ENCODE measurements at places on chromosomes 4 and X.

DNA sequence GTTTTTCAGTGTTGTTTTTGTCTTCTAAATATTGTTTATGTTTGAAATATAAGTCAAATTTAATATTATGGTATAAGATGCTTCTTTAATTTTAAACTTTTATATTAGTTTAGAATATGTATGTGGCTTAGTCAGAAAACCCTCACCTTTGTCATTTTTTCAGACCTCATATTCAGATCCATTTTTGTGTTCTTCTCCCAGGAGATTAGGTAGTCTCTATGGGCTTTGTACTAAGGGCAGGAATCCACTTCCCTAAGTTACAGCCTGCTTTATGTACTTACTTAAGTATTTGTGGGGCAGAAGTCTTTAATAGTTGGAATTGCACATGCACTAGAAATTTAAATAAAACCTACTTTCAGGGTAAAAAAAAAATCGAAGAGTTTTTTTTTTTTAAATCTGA is 63.5 kb upstream of the TENM3 start:
- no peak for DNase-seq

- no peak for DNase-seq
Measured at GRCh38 chr4:19756661-19757060, 495.0 kb upstream of the SLIT2 start.

DNA sequence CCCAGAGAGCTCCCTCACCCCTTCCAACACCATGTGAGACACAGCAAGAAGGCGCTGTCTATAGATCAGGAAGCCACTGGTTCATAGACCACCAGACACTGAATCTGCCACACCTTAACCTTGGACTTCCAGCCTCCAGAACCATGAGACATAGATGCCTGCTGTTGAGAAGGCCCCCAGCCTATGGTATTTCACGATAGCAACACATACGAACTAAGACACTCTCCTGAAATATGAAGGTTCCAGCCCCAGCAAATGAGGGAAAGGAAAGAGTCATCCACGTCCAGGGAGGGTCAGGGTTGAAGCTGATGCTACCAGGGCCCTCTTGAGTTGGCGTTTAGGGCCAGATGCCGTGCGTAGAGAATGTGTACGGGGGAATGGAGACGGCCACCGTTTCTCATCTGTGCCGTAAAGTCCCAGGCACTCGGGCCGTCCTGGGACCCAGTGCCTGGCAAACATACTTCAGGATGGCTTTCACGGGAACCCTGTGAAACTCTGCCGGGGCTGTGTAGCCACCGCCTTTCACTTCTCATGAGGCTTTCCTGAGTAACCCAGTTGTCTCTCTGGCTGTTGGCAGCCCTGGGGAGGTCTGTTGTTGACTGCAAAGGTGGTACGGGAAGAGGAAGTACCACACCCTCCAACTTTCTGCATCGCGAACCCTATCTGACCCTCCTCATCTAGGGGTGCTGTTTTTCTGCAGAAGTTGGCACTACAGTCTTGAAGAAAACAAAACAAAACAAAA is 17.7 kb upstream of the P2RY8 start:
- DNase-seq: no peak

DNA sequence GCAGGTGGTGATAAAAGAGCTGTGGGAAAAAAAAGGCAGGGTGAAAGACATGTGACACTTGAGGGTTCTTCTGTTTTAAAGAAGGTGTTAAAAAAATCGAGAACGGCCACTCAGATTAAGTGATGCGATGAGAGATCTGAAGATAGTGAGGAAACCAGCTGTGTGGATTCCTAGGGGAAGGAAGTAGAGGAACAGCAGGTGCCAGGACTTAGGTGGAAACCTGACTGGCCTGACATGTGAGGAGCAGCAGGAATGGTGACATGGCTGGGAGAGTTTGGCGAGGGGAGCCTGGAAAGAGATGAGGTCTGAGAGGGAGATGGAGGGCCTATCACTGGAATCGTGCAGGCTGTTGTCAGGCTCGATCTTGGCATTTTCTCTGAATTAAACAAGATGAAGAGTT is 55.5 kb downstream of the BMPR1B start:
- DNase-seq: no peak

DNA sequence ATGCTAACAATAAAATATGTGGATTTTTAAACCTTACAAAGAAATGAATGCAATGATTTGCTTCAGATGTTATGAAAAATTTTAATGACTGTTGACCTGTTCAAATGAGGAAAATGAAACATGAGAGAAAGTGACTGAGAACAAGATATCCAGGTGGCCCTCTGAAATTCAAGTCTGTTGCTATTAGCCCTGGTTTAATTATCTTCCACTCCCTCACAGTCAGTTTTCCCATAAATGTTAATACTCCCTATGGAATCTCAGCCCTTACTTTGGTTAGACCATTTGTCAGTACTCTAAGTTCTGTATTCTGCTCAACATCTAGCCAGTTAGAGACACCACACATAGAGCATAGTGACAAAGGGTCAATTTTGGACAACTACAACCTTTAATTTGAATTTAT is 327.8 kb downstream of the PDGFC start:
- no peak for DNase-seq

All from Right ventricle myocardium superior (tissue), 1 donor.